ENCODE measurements at places on chromosomes 4 and X.

GRCh38 chr4:69910016-69910782, 20.7 kb upstream of the CSN1S1 start:
- DNase-seq = no peak

DNA sequence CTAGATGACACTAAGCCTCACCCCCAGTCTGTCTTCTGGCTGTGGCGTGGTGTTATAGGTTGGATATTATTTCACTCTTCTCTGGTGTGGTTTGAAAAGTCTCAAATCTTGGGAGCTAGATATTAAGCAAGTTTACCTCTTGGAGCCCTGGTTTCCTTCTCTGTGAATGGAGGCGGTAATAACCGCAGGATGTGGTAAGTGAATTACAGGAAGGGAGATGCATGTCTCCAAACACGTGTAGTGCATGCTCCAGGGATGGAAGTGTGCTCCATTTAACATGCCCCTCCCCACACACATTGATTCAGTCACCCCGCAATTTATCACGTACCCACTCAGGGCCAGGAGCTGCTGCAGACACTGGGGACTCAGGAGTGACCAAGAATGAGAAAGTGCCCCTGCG, 4.9 kb downstream of the ZNF275 start:
- no peak for DNase-seq

- peak; percentile 78 for DNase-seq
Measured at GRCh38 chr4:7206911-7207567, 14.7 kb downstream of the SORCS2 start.

DNA sequence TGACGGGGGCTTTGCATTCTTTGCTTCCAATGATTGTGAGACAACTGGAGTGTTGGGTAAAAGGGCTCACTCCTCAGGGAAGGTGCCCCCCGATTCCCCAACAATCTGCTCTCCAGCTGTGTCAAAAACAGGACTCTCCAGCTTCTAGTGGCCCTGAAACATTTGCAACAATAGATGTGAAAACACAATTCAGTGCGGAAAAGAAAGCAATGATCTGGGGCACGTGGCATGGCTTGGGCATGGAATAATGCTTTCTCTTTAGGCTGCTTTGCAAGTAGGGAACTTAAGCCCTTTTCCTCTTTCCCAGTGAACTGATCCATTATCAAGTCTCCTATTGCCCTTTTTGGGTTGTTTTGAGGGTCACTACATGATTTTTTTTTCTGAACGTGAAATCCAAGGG, 239.9 kb downstream of the C4orf33 start:
- no peak for DNase-seq

GRCh38 chr4:7857238-7857701, 82.4 kb downstream of the AFAP1 start:
- DNase-seq = no peak

DNA sequence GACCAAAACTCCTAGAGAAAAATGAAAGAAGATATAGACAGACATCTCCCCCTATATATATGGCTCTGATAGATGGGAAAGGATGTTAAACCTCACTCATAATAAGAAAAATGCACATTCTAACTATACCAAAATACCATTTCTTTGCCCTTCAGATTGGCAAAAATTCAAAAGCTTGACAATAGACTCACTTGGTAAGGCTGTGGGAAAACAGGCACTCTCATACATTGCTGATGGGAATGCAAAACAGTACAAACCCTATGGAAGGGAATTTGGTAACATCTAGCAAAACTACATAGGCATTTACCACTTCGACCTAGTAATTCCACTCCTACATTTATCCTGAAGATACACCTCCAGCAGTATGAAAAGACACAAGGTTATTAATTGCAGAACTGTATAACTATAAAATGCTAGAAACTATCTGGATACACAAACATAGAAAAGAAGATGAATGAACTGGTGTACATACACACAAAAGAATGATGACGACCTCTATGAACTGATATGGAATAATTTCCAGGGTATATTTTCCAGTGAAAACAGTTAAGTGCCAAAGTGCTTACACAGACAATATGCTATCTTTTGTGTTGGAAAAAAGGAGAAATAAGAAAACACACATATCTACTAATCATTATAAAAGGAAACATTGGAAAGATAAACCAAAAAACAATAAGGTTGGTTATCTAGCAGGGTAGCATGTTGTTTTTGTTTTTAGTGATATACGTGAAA, 48.5 kb downstream of the WDFY3 start:
- DNase-seq = no peak

- no peak for DNase-seq
Measured at GRCh38 chr4:136709897-136710296, 822.4 kb downstream of the PCDH18 start.

GRCh38 chrX:110136136-110136535, 133.2 kb downstream of the TMEM164 start:
- no peak for DNase-seq

- DNase-seq = no peak
Measured at GRCh38 chrX:39726771-39727170, 371.0 kb downstream of the BCOR start.

DNA sequence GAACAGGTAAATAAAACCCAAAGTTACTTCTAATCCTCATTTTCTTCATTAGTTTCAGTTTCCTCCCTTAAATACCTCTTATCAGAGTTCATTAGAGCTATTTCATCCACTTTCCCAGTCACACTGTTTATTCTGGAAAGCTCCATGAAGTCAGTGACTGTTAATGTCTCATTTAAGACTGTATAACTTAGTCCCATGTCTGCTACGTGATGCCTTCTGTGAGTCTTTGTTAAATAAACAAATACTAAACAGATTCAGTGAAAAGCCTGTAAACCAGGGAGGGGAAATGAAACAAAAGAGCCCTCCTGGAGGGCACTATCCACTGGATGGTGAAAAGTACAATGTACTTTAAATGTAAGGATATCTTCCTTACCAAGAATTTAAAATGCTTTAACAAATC, 24.7 kb downstream of the ACE2 start:
- no peak for DNase-seq

DNA sequence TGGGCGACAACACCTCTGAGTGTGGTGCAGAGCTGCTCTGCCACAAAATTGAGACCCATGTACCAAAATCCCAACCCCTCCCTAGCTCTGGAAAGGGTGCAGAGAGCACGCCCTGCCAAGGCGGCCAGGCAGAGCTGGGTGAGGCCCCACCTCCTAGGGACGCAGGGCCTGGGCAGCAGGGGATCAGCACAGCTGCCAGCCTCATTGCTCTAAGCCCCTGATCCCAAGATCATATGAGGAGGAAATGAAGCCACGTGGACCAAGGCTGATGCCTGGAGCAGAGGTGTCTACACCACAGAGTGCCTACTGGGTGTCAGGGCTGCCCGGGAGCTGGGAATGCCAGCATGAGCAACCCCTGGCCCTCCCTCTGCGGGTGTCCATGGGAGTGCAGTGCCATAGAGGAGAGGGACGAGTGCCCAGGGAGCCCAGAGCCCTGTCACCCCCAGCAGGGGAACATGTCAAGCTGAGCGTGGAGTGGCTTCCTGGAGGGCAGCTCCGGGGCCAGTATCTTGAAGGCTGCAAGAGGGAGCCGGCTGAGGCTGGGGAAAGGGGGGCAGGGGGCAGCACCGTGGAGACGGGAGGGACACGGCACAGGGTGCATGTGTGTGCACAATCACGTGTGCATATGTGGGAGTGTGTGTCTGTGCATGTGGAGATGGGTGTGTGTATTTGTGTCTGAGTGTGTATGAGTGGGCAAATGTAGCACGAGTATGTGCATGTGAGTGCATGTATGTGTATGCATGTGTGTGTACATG, 63.9 kb upstream of the PSAPL1 start:
- no peak for DNase-seq

Measured in astrocyte of the cerebellum (primary cell).